Right atrium auricular region (tissue), 2 donors: ENCODE measurements at places on chromosomes 13 and 19. TPM values are rescaled to one million over a fixed set of nuclear protein-coding genes. Genes with fewer than 3 reads are reported as not detected.

- no peak for DNase-seq
Observed at GRCh38 chr19:57599377-57599760, 316 bp upstream of the ZNF530 start.

- no peak for DNase-seq
Observed at GRCh38 chr13:33541962-33542308, 256.4 kb upstream of the STARD13 start.

DNA sequence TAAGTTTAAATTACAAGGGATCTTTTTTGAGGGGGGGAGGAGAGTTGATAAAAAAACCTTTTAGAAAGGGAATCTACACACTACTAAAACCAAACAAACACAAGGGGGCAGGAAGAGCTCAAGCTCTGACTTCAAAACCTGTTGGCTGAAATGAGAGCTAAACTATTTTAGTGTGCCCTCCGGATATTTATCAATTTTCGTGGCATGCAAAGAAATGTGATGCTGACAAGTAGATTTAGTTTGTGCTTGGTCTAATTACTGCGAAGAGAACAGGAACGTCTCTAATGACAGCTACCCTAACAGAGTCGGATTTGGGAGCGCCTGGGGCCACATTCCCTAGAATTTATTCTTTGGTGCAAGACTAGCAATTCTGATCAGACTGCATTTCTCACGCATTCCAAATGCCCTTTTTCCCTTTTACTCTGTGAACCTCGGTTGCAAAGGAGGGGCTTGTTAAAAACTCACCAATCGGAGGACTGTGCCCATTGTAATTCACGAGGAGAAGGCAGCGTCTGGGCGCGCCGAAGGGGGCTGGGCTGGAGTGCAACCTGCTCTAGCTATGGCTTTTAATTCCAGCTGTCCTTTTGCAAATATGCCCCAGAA, 802 bp upstream of the FREM2 start:
- no peak for DNase-seq

Gene CBARP
- total RNA-seq, result 2.4 TPM

DNA sequence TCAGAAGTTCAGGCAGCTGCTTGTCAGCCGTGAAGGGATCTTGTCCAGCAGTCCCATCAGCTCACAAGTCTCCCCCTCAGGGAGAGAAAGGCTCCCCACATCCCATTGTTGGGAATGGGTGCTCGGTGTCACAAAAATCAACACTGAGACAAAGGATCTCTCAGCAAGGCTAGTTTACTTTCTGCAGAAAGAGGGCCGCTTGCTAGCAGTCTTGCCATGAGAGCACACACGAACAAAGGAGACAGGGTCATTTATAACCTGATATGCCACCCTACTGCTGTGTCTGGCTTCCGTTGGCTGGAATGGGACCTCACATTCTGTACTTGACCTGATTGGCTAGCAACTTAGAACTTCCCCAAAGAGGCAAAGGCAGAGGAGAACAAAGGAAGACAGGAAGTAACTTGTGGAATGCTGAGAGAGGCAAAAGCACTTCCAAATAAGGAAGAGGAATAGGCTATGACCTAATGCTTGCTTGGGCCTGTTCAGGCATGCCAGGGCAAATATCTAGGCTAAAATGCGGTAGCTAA, 8.7 kb upstream of the IGFL3 start:
- peak; percentile 65 for DNase-seq

Gene MISP3
- 8.7 TPM for total RNA-seq

Gene SCAMP4
- total RNA-seq, result 42.1 TPM

DNA sequence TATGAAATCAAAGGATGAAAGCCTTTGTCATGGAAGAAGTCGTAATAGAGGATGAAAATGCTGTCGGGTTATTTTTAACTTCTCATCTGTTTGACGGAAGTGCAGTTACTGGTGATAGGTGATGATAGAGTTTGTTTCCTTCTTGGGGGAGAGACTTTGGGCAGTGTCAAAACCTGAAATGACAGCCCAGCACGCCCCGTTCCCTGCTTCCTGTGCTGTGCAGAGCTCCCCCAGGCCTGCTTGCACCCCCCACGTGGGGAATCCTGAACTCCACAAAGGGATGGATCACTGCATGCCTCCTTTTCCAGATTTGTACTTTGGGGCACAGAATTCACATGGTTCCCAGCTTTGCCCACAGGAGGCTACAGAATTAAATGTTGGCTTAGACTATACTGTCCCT, 102.7 kb downstream of the ATP11A start:
- DNase-seq, result peak; percentile 40
